Lung (tissue), 17 donors: ENCODE measurements at places on chromosomes 3 and 15. TPM values are rescaled to one million over a fixed set of nuclear protein-coding genes. Genes with fewer than 3 reads are reported as not detected.

P2RY14 gene
- total RNA-seq: 11.0 TPM

KNG1 gene
- 0.23 TPM for total RNA-seq

HEG1 gene
- total RNA-seq: 115 TPM

SECISBP2L gene
- total RNA-seq: 72.9 TPM

DNA sequence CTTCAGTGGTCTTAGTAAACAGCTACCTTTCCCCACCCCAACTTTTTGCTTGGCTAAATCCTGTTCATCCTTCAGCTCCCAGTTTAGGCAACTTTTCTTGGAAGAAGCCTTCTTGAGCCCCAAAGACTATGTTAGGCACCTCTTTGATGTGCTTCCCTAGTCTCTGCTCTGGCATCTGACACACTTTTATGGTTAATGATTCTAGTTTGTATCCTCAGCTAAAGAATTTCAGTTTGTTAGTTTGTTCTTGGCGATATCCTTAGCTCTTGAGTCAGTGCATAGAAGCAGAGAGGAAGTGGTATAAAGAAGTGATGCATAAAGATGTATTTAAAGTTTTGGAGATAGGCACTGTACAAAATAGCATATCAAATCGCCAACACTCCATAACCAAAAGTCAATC, 168.4 kb downstream of the WDR72 start:
- no peaks in the 10 kb centered on the region for H3K27me3 ChIP-seq
- H3K4me1 ChIP-seq: no peaks in the 10 kb centered on the region
- no peak overlapping the region for H3K4me3 ChIP-seq
- no peak overlapping the region for H3K27ac ChIP-seq
- H3K36me3 ChIP-seq: no peaks in the 10 kb centered on the region

DNA sequence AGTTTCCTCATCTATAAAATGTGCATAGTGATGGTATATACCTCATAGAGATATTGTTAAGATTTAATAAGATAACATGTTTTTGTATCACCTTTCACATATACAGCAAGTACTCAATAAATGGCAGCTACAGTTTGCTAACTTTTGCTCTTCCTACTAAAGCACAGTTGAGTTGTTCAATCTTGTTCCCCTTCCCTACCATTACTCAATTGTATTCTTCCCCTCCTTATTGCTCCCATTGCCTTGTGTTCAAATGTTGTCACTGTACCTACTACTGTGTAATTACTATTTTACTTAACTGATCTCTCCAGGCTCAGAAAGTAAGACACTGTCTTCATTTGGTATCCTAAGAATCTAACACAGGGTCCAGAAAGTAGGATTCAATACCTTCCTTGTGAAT, 5.5 kb downstream of the CD47 start:
- no peak for DNase-seq
- H3K4me3 ChIP-seq: no peak overlapping the region
- no peaks in the 10 kb centered on the region for H3K27me3 ChIP-seq
- no peaks in the 10 kb centered on the region for H3K4me1 ChIP-seq
